GM23248 (cell line): ENCODE measurements at places on chromosomes 16 and 17.

DNA sequence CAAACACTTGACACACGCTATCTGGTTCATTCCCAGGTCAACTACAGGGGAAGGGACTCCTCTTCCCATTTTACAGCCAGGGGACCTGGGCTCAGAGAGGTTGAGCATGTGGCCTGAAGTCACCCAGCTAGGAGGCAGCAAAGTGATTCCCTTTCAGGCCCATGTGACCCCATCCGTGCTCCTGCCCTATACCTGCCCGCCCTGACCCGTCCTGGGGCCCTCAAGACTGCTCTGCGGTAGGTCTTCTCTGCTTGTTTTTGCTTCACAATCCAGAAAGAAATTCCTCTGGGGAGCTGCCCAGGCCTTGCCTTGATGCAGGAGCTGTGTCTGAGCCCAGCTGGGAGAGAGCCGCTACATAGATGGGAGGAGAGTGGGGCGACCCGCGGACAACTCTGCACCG is 161.4 kb downstream of the SDK2 start:
- no peak for DNase-seq

DNA sequence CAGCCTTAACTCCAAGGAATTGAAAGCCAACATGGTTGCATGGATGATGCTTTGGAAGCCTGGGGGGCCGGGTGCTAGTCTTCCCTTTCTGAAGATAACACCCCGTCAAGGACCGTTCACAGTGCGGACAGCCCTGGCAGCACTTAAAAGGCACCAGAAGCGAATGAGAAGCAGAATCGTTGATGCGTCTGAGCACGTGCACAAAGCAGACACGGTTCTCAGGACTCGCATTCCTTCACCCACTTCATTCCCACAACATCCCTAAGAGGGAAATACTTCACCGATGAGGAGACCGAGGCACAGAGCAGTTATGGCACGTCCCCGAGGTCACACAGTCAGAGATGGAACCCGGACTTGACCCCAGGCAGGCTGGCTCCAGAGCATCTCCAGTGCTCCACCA is 14.2 kb downstream of the TRPV1 start:
- no peak for DNase-seq

- no peak for DNase-seq
Observed at GRCh38 chr16:81635063-81635937, 143.8 kb upstream of the PLCG2 start.

DNA sequence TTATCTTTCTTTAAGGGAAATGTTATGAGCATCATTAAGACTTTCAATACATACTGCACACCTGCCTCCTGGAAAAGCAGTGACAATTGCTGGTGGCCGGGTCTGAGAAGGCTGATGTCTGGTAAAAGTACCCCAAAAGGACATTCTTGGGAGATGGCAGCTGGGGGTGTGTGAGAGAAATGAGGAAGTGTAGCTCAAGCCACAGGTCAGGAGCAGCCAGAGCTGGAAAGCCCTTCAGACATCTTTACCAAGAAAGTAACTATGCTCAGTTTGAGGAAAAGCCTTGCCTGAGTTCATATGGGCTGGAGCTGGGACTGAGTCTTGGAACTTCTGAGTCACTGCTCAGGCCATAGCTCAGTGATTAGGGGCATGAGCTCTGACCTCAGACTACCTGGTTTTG is 94.7 kb upstream of the N4BP1 start:
- no peak for DNase-seq

DNA sequence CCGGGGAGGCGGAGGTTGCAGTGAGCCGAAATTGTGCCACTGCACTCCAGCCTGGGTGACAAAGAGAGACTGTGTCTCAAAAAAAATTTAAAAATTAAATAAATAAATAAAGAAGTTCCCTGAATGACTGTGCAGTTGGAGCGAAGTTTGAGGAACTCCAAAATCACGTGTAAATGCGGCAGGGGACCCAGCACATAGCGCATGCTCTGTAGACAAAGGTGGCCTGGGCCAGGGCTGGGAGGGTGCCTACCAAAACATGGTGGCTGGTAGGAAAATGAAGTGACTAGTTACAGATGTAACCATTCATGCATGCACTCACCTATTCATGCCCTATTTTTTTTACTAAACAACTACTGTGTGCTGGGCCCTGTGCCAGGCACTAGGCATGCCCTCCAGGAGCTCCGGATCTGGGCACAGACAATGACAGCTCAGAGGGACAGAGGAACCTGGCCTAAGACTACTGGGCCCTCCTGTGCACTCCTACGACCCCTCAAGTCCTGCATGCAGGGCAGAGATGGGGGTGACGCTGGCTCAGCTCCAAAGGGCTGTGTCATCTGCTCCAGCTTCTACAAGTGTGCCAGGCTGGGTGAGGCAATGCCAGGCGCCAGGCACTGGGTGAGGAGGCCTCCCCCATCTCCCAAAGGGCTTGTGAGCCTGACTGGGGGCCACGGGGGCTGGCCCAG is 65.3 kb downstream of the RMI2 start:
- peak; percentile 58 for DNase-seq

DNA sequence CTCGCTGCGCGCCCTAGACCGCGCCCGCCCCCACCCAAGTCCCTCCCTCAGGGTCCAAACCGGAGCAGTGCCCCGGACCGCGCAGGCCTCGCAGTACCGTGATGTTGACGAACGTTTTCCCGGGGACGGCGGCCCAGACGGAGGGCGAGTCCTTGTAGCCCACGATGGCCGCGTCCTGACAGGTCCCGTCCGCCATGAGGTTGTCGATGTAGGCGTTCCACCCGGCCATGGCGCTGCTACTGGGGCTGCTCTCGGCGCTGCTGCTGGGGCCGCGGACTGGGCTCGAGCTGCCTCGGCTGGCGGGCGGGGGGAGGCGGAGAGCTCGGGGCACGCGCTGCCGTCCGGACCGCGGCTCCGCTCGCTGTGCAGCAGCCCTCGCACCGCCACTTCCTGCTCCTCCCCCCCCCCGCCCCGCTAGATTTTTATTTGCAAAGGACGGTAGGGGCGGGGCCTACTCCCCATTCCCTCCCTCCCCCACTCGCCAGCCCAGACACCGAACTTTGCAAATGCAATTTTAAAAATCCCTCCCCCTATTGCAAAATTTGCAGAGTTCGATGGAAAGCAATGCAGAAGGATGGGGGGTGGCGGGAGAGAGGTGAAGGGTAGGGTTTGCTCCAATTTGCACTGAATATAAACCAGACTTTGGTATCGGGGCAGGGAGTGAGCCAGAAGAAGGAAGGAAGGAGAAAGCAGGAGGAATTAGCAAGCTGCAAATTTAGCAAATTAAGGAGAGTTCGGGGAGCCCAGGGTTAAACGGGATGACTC is at the start of gene PFN1:
Gene PFN1, minus strand, starts transcription at position 365 of the 765 bp plus-strand sequence. Its CDS starts 136 bp downstream, at position 229.
- peak; percentile 96 for DNase-seq

GRCh38 chr17:48478224-48479013 is 48.4 kb upstream of the SKAP1 start:
- DNase-seq, result peak; percentile 10

DNA sequence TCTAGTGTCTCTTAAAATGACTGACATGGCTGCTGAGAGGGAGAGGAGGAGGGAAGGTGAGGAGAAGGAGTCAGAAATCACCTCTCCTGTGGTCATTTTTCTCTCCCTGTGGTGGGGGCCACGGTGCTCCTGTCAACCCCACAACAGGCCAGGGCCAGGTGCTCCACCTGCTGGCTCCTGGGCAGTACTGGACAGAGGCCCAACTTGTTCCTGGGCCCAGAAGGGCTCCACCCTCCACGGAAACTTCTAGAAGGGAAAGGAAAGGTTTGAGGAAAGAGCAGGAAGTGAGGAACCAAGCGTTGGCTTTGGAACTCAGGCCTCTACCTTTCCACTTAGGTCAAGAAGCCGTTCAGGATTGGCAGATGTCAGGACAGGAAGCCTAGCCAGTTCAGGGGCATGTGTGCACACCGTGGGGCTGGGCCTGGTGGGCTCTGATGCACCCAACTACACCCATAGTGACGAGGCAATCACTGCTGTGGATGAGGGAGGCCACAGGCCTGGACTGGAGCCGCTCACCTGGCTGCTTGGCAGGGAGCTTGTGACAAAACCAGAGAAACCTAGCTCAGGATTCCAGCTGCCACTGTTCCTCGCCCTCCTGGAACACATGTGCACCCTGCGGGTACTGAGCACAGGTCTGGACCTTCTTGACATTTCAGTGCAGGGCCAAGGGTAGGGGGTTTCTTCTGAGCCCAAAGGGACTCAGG is 36.1 kb downstream of the WNT3 start:
- DNase-seq, result peak; percentile 54

- no peak for DNase-seq
Observed at GRCh38 chr17:42673266-42673884, 3.4 kb downstream of the PLEKHH3 start.

GRCh38 chr17:82101767-82102679 is 4.0 kb upstream of the FASN start:
- DNase-seq, result no peak

DNA sequence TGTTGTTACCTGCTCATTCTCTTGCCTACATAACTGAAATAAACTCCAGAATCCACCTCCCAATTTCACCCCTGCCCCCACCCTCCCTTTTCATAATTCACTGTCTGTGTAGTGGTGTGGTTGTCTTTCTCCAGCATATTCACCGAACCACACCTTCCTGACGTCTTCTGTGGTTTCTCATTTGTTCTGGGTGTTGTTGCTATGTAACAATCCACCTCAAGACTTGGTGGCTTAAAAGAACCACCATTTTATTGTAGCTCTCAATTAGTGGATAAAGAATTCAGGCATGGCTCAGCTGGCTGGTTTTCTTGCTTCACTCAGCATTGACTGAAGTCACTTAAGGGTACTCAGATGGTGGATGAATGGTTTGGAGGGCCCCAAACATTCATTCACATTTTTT is 229.8 kb downstream of the MAF start:
- DNase-seq, result no peak

- peak; percentile 83 for DNase-seq
Observed at GRCh38 chr17:40179923-40180659, 2.8 kb downstream of the RAPGEFL1 start.
